ENCODE measurements at places on chromosomes 2 and 18.

DNA sequence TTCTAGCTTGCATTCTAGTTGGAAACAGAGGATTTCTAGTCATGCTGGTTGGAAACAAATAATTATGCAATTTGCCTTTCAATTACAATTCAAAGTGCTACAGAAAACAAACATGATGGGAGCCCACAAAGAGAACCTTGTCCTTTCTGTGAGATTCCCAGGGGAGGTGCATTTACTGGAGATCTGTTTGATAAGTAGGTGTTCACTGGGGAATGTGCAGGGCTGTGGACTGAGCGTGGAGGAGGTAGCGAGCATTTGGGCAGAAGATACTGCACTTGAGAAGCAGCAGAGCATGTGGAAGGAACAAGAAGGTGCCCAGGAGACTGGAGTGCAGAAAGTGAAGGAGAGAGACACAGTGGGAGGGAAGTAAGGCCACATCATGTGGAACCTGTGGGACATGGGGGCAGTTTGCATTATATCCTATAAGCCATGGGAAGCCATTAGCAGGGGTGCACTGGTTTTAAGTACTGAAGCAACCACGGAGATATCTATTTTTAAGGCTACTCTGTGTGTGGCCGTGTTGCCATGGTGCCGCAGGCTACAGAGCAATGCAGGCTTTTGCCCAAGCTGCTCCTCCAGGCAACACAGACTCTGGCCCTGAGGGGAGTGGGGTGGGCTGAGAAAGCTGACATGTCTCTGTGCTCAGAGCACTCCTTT, 154.0 kb downstream of the ANTXR1 start:
- no peak overlapping the region for H3K27ac ChIP-seq
- H3K36me3 ChIP-seq: no peaks in the 10 kb centered on the region
- H3K4me3 ChIP-seq: no peak overlapping the region
- H3K27me3 ChIP-seq: no peaks in the 10 kb centered on the region

DNA sequence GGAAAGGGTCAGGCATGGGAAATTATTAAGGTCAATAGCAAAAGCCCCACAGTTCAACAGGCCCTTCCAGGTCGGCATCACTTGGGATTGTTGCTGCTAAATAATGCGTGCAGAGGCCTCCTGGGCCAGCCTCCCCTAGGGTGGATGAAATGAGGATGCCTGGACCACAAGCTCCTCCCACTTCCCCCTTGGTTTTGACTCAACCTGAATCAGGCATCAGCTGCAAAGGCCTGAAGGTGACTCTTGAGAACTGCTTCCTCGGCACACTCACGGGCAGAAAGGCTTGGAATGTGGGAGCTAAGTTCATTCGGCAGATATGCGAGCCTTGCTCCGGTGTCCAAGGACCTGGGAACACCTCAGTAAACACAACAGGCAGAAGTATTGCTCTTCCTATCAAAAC, 69.3 kb downstream of the MBP start:
- H3K4me3 ChIP-seq: no peak overlapping the region
- peak; percentile 64 for DNase-seq
- no peaks in the 10 kb centered on the region for H3K27me3 ChIP-seq
- peak overlapping the region; percentile 70 for H3K27ac ChIP-seq

GRCh38 chr2:236117861-236118269, 50.3 kb downstream of the GBX2 start:
- no peaks in the 10 kb centered on the region for H3K36me3 ChIP-seq
- no peak overlapping the region for H3K4me3 ChIP-seq
- no peak for DNase-seq
- H3K27ac ChIP-seq: no peak overlapping the region
- no peaks in the 10 kb centered on the region for H3K4me1 ChIP-seq

DNA sequence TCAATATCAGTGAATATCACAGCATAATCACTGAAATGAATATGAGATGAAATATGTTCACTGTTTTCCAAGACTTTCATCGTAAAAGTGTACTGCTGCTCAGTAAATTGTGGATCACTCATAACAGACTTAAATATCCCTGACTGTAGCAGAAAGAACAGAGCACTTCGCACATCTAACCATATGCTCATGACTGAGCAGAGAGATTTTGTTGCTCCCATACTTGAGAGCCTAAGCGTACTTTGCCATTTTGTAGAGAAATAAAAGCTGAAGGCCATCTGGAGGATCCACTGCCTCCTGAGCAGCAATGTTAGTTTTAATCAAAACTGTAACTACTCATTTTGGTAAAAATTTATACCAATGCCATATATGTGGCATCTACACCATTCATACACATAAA, 243.5 kb downstream of the STK39 start:
- H3K4me1 ChIP-seq: no peaks in the 10 kb centered on the region
- DNase-seq: no peak
- no peaks in the 10 kb centered on the region for H3K36me3 ChIP-seq

GRCh38 chr2:157831573-157832315, 44.4 kb downstream of the ACVR1 start:
- H3K4me3 ChIP-seq: no peak overlapping the region
- H3K36me3 ChIP-seq: no peaks in the 10 kb centered on the region
- H3K4me1 ChIP-seq: no peaks in the 10 kb centered on the region
- no peak overlapping the region for H3K27ac ChIP-seq
- no peaks in the 10 kb centered on the region for H3K27me3 ChIP-seq

GRCh38 chr2:165793161-165793778, 777 bp downstream of the GALNT3 start:
- H3K4me1 ChIP-seq: no peaks in the 10 kb centered on the region
- H3K36me3 ChIP-seq: no peaks in the 10 kb centered on the region
- H3K27me3 ChIP-seq: no peaks in the 10 kb centered on the region

DNA sequence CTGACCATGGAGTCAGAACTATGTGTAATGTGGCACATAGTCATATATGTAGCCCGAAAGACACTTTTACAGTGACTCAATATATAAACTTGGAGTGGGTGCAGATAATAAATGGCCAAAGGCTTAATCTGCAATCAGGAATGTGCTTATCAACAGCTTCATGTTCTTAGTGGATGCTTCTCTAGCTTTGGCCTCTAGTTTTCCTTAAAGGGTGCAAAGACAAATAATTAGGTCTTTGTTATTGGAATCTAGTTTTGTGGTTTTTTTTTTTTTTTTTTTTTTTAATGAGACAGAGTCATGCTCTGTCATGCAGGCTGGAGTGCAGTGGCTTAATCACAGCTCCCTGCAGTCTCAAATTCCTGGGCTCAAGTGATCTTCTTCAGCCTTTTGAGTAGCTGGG, 625.6 kb downstream of the EPHA4 start:
- H3K4me1 ChIP-seq: no peaks in the 10 kb centered on the region
- H3K4me3 ChIP-seq: no peak overlapping the region
- DNase-seq: no peak
- no peak overlapping the region for H3K27ac ChIP-seq
- no peaks in the 10 kb centered on the region for H3K27me3 ChIP-seq

DNA sequence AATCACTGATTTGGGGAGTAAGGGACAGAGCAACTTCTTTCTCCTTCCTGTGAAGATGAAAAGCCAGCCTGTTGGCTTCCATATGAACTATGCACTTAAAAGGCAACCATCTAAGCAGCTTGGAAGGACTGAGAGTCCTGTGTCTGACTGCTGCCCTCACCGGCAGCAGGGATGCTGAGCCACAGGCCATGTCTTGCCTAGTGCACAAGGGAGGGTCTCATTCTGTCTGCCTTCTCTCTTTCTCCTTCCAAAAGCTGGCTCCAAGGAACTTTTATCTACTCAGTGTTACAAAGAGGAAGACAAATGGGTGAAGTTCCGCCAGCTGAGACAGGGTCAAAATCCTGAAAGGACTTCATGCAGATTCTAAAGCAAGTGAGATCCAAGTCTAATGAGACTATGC, 146.3 kb downstream of the MTCL1 start:
- no peaks in the 10 kb centered on the region for H3K27me3 ChIP-seq
- DNase-seq: no peak
- H3K27ac ChIP-seq: no peak overlapping the region
- no peak overlapping the region for H3K4me3 ChIP-seq
- H3K4me1 ChIP-seq: no peaks in the 10 kb centered on the region

DNA sequence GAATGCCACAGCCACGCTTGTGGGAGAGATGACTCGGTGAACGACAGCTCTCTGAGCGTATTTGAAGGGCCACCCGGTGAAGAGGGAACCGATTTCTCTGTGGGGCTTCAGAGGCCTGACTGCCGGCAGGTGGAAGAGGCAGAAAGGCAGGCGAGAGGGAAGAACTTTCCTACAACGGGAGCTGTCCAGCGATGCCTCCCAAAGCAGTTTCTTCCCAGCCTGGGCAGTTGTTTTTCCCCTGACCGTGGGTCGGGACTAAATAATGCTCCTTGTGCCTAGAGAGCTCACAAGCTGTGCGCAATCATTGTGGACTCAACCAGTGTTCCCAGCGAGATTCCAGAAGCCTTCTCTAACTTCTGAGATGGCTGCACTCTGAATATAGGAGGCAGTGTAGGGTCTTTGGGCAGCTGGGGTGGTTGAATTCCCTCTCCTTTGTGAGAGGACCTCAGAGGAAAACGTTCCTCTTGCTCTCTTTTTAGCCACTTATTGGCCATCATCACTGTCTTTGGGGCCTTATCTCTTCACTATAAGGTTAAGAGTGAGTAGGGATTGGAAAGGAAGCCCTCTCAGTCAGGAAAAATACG, 710 bp downstream of the SEC11C start:
- no peaks in the 10 kb centered on the region for H3K27me3 ChIP-seq
- no peaks in the 10 kb centered on the region for H3K4me1 ChIP-seq
- peak overlapping the region; percentile 93 for H3K4me3 ChIP-seq
- peak; percentile 30 for DNase-seq

DNA sequence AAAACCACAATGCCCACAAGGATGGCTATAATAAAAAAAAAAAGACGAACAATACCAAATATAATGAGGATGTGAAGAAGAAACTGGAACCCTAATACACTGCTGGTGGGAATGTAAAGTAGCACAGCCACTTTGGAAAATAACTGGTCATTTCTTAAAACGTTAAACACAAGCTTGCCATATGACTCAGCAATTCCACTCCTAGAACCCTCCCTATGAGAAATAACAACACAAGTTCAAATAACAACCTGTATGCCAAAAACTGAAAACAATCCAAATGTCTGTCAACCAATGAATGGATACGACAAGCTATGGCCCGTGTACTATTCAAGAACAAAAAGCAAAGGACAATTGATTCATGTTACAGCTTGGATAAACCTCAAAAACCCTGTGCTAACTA, 7.0 kb upstream of the ALPK2 start:
- no peak for DNase-seq
- H3K27me3 ChIP-seq: no peaks in the 10 kb centered on the region
- no peaks in the 10 kb centered on the region for H3K4me1 ChIP-seq
- no peaks in the 10 kb centered on the region for H3K36me3 ChIP-seq
- H3K4me3 ChIP-seq: no peak overlapping the region

GRCh38 chr2:132773331-132773730, 103.3 kb upstream of the LYPD1 start:
- H3K4me3 ChIP-seq: no peak overlapping the region
- no peaks in the 10 kb centered on the region for H3K36me3 ChIP-seq
- no peaks in the 10 kb centered on the region for H3K27me3 ChIP-seq

GRCh38 chr2:181916726-181917718, 25.5 kb downstream of the ITPRID2 start:
- no peaks in the 10 kb centered on the region for H3K27me3 ChIP-seq
- DNase-seq: no peak
- no peak overlapping the region for H3K27ac ChIP-seq
- H3K36me3 ChIP-seq: peaks cover 24% of the 10 kb centered on the region

DNA sequence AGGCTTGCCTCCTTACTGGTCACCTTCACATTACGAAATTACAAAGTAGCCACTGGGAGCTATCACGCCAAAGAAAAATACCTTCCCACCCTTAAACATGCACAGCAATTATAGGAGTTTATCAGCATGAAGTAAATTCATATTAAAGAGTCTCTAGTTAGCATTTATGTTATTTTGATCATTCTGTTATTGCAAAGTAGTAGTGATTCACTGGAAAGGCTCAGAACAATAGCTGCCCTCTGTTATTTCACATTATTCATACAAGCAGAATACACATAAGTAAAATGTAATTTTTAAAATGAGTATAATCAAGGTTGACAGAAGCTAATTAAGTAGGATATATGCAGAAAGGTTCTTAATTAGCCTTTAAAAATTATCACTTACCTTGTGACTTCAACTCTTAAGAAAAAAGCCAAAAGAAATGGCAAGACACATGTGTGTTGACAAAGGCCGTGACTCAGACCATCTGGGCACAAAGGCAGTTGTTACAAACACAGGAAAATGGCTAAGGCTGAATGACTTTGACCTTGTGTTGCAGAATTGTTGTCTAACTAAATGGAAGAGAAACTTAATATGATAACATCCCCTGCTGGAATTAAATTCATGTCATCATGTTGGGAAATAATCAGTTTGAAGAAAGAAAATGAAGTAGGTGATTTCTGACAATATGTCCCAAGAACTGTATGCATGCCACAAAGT, 108.3 kb downstream of the ARL6IP6 start:
- H3K4me1 ChIP-seq: no peaks in the 10 kb centered on the region
- H3K36me3 ChIP-seq: no peaks in the 10 kb centered on the region
- no peak overlapping the region for H3K27ac ChIP-seq
- no peaks in the 10 kb centered on the region for H3K27me3 ChIP-seq

- DNase-seq: no peak
- no peaks in the 10 kb centered on the region for H3K27me3 ChIP-seq
- no peak overlapping the region for H3K27ac ChIP-seq
- H3K4me3 ChIP-seq: no peak overlapping the region
- H3K36me3 ChIP-seq: no peaks in the 10 kb centered on the region
- no peaks in the 10 kb centered on the region for H3K4me1 ChIP-seq
Measured at GRCh38 chr2:23375448-23375847, 9.5 kb upstream of the KLHL29 start.

DNA sequence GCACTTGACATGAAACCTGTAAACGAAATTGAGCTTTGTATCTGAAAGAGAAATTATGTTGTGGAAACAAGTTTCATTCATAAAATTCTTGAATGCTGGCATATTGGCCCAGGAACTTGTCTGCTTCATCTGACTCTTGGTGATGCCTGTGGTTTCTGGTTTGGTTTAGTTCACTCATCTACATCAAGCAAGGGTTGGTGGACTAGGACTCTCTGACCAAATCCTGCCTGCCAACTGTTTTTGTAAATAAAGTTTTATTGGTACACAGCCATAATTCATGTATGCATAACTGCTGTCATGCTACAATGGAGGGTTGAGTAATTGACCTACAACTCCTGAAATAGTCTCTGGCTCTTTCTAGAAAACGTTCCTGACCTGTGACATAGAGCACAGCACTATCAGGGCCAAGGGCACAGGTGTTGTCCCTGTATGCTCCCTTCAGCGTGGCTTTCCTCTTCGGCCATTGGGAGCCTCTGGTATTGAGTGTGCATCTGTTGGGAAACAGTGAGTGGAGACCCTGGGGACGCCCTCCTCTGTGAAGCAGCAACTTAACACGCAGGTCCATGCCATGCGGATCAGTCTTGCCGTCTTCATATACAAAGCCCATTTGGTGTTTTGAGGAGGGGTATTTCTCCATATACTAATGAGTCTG, 226.3 kb downstream of the SH3RF3 start:
- no peaks in the 10 kb centered on the region for H3K27me3 ChIP-seq
- H3K4me1 ChIP-seq: peaks cover 4% of the 10 kb centered on the region
- H3K4me3 ChIP-seq: no peak overlapping the region
- no peaks in the 10 kb centered on the region for H3K36me3 ChIP-seq

DNA sequence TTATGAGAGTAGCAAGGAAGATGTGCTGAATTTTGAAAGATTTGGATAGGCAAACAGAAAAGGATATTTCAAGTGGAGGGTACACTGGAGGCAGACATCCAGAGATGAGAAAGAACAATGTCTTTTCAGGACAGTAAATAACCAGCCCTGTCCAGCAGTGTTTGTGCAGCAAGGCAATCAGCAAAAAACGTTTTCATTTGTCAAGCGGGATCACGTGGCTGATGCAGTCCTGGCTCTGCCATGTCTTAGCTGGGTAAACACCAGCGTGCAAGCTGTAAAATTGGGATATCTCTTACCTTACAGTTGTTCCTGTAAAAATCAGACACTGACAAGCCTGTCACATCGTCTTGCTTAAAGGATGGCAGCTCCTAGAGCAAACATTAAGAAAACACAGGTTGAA, 67.8 kb downstream of the CWC22 start:
- H3K4me1 ChIP-seq: no peaks in the 10 kb centered on the region
- H3K27me3 ChIP-seq: no peaks in the 10 kb centered on the region
- no peak for DNase-seq
- no peaks in the 10 kb centered on the region for H3K36me3 ChIP-seq
